ENCODE measurements at places on chromosomes 12 and 14. TPM values are rescaled to one million over a fixed set of nuclear protein-coding genes. Genes with fewer than 3 reads are reported as not detected.
A peak's percentile ranks its signal among the peaks of the same experiment; 100 is the strongest.

- no peak overlapping the region for H3K27ac ChIP-seq
- H3K4me3 ChIP-seq: no peak overlapping the region
- DNase-seq: no peak
- no peaks in the 10 kb centered on the region for H3K27me3 ChIP-seq
- no peaks in the 10 kb centered on the region for H3K4me1 ChIP-seq
These were observed 25.1 kb upstream of the ANO2 start for GRCh38 chr12:5969974-5970690.

- DNase-seq: peak; percentile 84
- H3K4me3 ChIP-seq: no peak overlapping the region
- no peaks in the 10 kb centered on the region for H3K27me3 ChIP-seq
These were observed 190.8 kb upstream of the PRMT8 start for GRCh38 chr12:3299929-3300832.

The MIA2 gene
- total RNA-seq: 19.5 TPM

The WNT1 gene
- not detected for total RNA-seq

DNA sequence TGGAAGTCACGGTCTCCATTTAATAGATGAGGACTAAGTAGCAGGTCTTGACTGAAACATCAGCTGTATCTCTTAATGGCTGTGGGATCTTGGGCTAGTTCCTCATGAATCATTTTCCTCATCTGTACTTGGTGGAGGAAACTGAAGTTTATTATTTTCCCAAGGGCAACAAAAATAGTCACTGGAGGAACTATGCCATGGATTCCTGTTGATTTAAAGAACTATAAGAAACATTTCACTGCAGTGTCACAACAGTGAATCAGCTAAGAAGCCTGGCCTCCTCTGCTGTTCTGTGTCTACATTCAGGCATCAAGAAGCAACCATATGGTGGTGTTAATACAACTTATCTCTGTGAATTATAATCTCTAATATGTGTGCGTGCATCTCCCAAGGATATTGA is 200.5 kb downstream of the STXBP6 start:
- H3K4me3 ChIP-seq: no peak overlapping the region
- H3K36me3 ChIP-seq: no peaks in the 10 kb centered on the region
- no peak for DNase-seq
- H3K27ac ChIP-seq: no peak overlapping the region
- no peaks in the 10 kb centered on the region for H3K4me1 ChIP-seq

DNA sequence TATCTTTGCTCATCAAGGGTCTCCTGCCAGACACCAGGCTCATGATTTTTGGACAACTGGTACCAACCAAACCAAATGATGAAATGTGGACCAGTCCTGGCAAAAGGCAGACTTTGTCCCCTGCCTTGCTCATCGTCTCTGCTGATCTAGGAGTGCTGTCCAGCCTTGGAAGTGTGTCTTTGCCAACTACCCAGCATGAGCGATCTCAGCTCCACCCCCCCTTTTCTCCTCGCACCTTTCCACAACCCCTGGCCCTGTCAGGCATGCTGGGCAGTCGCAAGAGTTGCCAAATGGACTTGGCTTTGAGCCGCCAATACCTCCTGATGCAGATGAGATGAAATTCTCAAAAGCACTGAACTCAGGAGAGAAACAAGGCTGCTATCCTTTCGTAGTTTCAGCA is 174.3 kb downstream of the KCNA5 start:
- H3K36me3 ChIP-seq: no peaks in the 10 kb centered on the region
- no peaks in the 10 kb centered on the region for H3K4me1 ChIP-seq
- H3K27me3 ChIP-seq: no peaks in the 10 kb centered on the region
- no peak overlapping the region for H3K27ac ChIP-seq
- no peak overlapping the region for H3K4me3 ChIP-seq

DNA sequence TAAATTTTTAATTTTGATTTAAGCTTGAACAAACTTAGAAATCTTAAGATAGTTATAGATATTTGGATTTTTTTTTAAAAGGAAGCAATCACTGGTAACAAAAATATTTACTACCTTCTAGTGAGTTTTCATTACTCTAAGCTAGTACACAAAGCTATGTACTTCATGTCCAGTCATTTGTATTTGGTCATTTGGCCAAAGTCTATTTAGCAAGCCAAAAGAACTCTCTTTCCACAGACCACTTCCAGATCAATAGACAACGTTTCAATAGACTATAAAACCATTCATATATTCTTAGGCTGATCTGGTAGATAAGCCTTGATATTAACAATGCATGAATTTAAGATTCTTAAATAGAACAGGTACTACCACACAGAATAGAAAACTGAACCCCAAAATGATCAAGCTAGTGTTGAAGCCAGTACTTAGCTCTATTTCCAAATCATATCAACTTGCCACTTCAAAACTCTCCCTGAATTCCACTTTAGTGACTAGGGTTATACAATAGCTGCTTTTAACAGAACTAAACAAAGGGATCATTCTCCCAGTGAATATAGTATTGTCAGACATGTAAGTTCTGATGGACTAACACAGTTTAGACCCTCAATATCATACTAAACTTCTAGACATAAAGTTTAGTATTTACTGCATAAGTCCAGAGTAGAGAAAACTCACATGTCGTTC is 21.7 kb downstream of the CAPRIN2 start:
- no peaks in the 10 kb centered on the region for H3K27me3 ChIP-seq
- no peak overlapping the region for H3K27ac ChIP-seq

- no peaks in the 10 kb centered on the region for H3K36me3 ChIP-seq
- no peaks in the 10 kb centered on the region for H3K4me1 ChIP-seq
- no peaks in the 10 kb centered on the region for H3K27me3 ChIP-seq
These were observed 96.9 kb downstream of the PAPOLA start for GRCh38 chr14:96599076-96599475.

GRCh38 chr12:3097186-3097804 is 20.1 kb downstream of the TSPAN9 start:
- no peak overlapping the region for H3K27ac ChIP-seq
- peaks cover 14% of the 10 kb centered on the region for H3K4me1 ChIP-seq
- DNase-seq: peak; percentile 86

The CSRP2 gene
- 11.7 TPM for total RNA-seq

DNA sequence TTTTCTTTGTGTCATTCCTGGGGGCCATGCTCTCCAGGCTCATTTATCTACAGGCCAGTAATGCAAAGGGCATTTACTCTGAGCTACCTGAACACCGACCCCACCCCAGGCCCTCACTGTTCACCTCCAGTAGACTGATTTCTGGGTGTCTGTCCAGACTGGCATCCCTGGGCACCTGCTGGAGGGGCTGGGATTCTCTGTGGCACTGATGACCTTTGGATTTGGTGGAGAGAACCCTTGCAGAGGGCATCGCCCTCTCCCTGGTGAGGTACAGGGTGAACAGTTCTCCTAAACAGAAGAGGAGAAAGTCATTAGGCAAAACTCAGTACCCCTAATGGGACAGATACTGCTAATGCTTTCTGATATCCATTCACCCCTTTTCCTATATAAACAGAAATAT is 27.1 kb upstream of the RIMBP2 start:
- H3K36me3 ChIP-seq: no peaks in the 10 kb centered on the region
- no peaks in the 10 kb centered on the region for H3K27me3 ChIP-seq
- H3K27ac ChIP-seq: no peak overlapping the region
- no peak overlapping the region for H3K4me3 ChIP-seq

- H3K27me3 ChIP-seq: no peaks in the 10 kb centered on the region
- no peak for DNase-seq
- H3K4me3 ChIP-seq: no peak overlapping the region
- no peak overlapping the region for H3K27ac ChIP-seq
- no peaks in the 10 kb centered on the region for H3K4me1 ChIP-seq
- H3K36me3 ChIP-seq: no peaks in the 10 kb centered on the region
These were observed 338.9 kb upstream of the GARIN2 start for GRCh38 chr14:66850258-66850888.

The BAZ1A gene
- 20.3 TPM for total RNA-seq

- H3K4me1 ChIP-seq: peaks cover 2% of the 10 kb centered on the region
- no peak overlapping the region for H3K4me3 ChIP-seq
- no peaks in the 10 kb centered on the region for H3K36me3 ChIP-seq
These were observed 51.4 kb downstream of the DAD1 start for GRCh38 chr14:22537436-22538310.

GRCh38 chr12:31331242-31331641 is 5.3 kb upstream of the SINHCAF start:
- H3K36me3 ChIP-seq: no peaks in the 10 kb centered on the region
- DNase-seq: no peak
- H3K4me3 ChIP-seq: no peak overlapping the region
- no peaks in the 10 kb centered on the region for H3K4me1 ChIP-seq

- H3K4me1 ChIP-seq: peaks cover 6% of the 10 kb centered on the region
- no peaks in the 10 kb centered on the region for H3K27me3 ChIP-seq
- peak; percentile 53 for DNase-seq
- peak overlapping the region; percentile 65 for H3K27ac ChIP-seq
- peak overlapping the region; percentile 53 for H3K4me3 ChIP-seq
These were observed 844 bp downstream of the DPF3 start for GRCh38 chr14:72892879-72893635.

DNA sequence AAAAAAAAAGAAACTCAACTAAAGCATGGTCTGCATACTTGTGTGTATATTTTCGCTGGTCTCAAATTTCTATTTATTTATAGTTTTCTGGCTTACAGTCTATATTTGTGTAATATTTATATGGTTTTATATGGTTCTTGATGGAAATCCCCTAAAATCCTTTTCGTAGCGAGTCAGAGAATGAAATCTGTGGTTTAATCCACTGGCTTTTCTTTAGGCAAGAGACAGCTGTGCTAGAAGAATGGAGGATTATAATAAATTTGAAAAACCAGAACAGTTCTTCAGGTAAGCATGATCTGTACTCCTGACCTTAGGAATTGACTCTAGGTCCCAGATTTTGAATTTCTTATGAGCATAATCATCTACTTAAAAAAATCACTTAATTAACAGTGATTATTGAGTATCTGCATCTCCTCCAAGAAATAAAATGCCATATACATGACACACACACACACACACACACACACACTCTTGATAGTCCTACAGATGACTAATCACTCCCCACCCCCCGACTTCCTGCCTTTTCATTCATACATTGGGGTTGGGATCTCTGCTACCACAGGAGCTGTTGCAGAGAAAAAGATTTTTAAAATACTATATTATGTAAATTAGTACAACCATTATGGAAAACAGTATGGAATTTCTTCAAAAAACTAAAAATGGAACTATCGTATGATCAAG is 113.4 kb downstream of the CRADD start:
- H3K27ac ChIP-seq: no peak overlapping the region
- H3K4me1 ChIP-seq: peaks cover 7% of the 10 kb centered on the region
- DNase-seq: no peak
- H3K4me3 ChIP-seq: no peak overlapping the region
- no peaks in the 10 kb centered on the region for H3K36me3 ChIP-seq
- no peaks in the 10 kb centered on the region for H3K27me3 ChIP-seq

- no peaks in the 10 kb centered on the region for H3K27me3 ChIP-seq
- H3K4me3 ChIP-seq: no peak overlapping the region
- DNase-seq: no peak
- H3K36me3 ChIP-seq: no peaks in the 10 kb centered on the region
- H3K27ac ChIP-seq: no peak overlapping the region
- no peaks in the 10 kb centered on the region for H3K4me1 ChIP-seq
These were observed 432.2 kb upstream of the MDGA2 start for GRCh38 chr14:48107646-48108045.

DNA sequence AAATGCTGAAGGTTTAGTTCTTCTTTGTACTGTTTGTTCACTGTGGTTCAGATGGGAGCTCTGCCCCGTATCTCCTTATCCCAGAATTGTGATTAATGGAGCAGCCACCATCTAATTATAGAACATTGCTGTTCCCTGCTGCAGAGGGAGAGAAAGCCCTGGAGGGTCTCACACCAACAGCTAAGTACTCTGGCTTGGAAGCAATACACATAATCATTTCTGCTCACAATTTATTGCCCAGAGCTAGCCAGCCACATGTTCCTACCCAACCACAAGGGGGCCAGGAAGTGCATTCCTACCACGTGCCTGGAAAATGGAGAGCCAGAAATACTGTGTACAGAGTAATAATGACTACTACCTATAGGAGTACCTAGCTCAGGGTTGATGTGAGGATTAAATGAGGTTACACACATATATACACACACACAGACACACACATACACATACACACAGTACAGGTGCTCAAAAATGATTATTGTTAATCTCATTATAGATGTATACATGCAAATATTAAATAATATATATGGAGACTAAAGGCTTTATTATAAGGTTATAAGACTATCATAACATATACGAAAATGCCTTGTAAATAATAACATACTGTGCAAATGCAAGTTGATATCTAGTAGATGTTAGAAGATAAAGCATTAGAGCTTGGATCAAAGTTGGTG is 22.3 kb downstream of the MSRB3 start:
- no peaks in the 10 kb centered on the region for H3K36me3 ChIP-seq
- no peak overlapping the region for H3K4me3 ChIP-seq
- no peak overlapping the region for H3K27ac ChIP-seq
- peaks cover 3% of the 10 kb centered on the region for H3K4me1 ChIP-seq

The GNB3 gene
- 11.0 TPM for total RNA-seq

The TTC6 gene
- total RNA-seq: 0.92 TPM

DNA sequence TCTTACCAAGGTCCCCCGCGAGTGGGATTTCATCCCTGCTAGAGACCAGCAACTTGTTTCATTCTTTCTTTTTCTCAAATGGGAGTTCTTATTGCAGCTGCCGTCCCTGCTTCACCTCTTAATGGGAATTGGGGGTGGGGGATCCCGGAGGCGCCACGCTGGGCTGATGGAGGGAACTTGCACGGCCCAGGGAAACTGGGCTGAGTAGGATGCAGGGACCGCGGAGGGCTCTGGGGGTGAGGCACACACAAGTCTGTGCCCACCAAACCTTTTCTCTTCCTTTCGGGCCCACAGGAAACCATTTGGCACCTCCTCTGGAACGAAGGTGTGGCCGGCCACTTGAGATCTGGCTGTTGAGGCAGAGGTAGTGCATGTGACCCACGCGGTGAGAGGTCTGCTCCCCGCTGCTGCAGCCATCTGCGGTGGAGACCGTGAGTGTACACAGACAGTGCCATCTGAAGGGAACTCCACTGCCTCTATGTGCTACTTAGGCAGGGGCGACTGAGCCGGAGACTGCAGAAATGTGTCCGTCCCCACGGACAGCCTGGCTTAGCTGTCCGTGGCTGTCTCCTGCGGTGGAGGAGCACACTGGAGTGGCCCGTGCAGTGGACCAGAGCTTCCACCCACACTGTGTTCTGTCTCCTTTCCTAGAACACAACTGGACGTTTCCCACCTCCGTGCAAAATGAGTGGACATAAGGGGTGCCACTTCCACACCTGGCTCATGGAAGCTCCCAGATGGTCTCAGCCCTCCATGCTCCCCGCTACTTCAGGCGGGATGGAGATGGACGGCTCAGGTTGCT is 42.1 kb upstream of the TESC start:
- H3K27me3 ChIP-seq: no peaks in the 10 kb centered on the region
- no peak overlapping the region for H3K4me3 ChIP-seq
- no peak overlapping the region for H3K27ac ChIP-seq
- peaks cover 5% of the 10 kb centered on the region for H3K4me1 ChIP-seq
- no peaks in the 10 kb centered on the region for H3K36me3 ChIP-seq
- no peak for DNase-seq

DNA sequence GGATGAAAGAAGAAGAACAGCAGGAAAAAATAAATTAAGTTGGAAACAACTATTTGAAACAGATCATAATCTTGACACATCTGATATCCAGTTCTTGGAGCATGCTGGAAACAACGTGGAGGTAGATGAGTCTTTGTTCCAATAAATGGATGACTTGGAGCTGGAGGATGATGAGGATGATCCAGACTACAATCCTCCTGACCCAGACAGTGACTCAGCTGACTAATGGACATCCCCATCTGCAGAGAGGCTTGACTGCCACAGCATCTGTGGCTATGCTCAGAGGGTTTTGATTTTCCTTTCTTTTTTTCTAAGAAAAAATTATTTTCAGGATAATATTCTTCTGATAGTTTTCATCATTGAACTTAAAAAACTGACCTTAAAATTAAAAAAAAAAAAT is 6.2 kb upstream of the ZDHHC17 start:
- no peaks in the 10 kb centered on the region for H3K4me1 ChIP-seq
- H3K27me3 ChIP-seq: no peaks in the 10 kb centered on the region
- no peak overlapping the region for H3K27ac ChIP-seq
- no peaks in the 10 kb centered on the region for H3K36me3 ChIP-seq
- no peak overlapping the region for H3K4me3 ChIP-seq

Data from ovary (tissue), 10 donors.